ENCODE measurements at places on chromosomes 16 and 17.
A peak's percentile ranks its signal among the peaks of the same experiment; 100 is the strongest.

GRCh38 chr16:68644715-68645493, at the start of gene CDH3:
CDH3 (plus strand) TSS chr16:68645310; CDS start chr16:68645380, 70 bp downstream.
- H3K27me3 ChIP-seq = peaks cover 46% of the 10 kb centered on the region
- peak; percentile 44 for DNase-seq
- peak within 1 kb of the TSS; percentile 42 for H3K4me3 ChIP-seq
- H3K4me1 ChIP-seq = peaks cover 21% of the 10 kb centered on the region

GRCh38 chr16:88705801-88706228, 393 bp downstream of the RNF166 start:
- peaks cover 51% of the 10 kb centered on the region for H3K4me1 ChIP-seq
- peaks cover 5% of the 10 kb centered on the region for H3K36me3 ChIP-seq
- no peaks in the 10 kb centered on the region for H3K27me3 ChIP-seq
- H3K27ac ChIP-seq = peak overlapping the region; percentile 84
- H3K4me3 ChIP-seq = peak overlapping the region; percentile 76

GRCh38 chr16:66365651-66366050, 840 bp upstream of the CDH5 start:
- no peak for DNase-seq
- H3K36me3 ChIP-seq = no peaks in the 10 kb centered on the region
- H3K4me3 ChIP-seq = no peak overlapping the region

DNA sequence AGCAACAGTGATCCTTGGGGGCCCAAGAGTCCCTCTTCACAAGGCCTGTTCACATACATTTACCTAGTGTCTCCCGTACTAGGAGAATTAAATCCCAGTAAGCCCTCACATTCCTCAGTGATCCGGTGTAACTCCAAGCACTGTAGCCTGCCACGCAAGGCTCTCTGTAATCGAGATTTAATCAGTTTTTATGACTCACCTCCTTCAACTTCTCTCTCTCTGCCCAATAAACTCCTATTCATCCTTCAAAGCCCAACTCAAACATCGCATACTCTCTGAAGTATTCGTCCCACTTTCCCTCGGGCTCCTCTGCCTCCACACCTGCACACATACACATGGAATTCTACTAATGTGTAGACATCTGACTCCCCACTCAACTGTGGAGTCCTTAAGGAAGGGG, 141.8 kb downstream of the CMIP start:
- H3K4me3 ChIP-seq = no peak overlapping the region
- H3K27me3 ChIP-seq = no peaks in the 10 kb centered on the region
- DNase-seq = no peak
- peaks cover 24% of the 10 kb centered on the region for H3K36me3 ChIP-seq
- H3K4me1 ChIP-seq = no peaks in the 10 kb centered on the region
- no peak overlapping the region for H3K27ac ChIP-seq

DNA sequence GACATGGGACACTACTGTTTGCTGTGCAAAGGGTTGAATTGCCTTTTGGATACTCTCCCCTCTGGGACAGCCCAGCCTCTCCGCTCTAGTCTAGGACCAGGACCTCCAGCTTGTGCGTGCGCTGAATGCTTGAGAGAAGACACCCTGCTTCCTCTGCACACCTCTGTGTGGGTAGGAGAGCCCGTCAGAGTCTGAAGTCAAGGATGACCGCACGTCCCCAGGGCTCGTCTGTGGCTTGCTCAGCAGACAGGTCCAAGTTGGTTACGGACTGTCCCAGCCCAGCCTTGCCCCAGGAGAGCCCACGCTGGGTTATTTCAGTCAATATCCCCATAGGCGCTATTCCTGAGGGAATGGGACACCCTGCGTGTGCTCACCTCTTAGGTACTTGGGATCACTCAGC, 3.7 kb downstream of the C16orf89 start:
- H3K27ac ChIP-seq = no peak overlapping the region
- no peak overlapping the region for H3K4me3 ChIP-seq
- no peak for DNase-seq
- H3K27me3 ChIP-seq = no peaks in the 10 kb centered on the region

GRCh38 chr16:66948134-66948836, 12.8 kb upstream of the CES3 start:
- H3K4me3 ChIP-seq = peak overlapping the region; percentile 59
- peaks cover 2% of the 10 kb centered on the region for H3K36me3 ChIP-seq
- peak; percentile 44 for DNase-seq
- no peak overlapping the region for H3K27ac ChIP-seq
- H3K27me3 ChIP-seq = peaks cover 34% of the 10 kb centered on the region
- peaks cover 15% of the 10 kb centered on the region for H3K4me1 ChIP-seq

DNA sequence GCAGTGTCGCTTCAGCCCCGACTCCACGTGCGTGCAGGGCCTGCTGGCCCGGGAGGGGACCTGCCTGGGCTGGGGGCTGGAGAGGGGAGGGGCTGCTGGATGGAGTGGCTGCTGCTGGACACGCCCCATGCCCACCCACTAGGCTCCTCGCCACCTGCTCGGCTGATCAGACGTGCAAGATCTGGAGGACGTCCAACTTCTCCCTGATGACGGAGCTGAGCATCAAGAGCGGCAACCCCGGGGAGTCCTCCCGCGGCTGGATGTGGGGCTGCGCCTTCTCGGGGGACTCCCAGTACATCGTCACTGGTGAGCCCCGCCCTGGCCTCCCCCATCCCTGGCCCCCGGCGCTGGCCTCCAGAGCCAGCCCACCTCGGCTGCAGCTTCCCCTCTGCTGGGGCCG, 2.4 kb downstream of the BRICD5 start:
- H3K36me3 ChIP-seq = peaks cover 37% of the 10 kb centered on the region
- no peaks in the 10 kb centered on the region for H3K27me3 ChIP-seq
- H3K27ac ChIP-seq = no peak overlapping the region
- no peak overlapping the region for H3K4me3 ChIP-seq
- DNase-seq = no peak
- peaks cover 16% of the 10 kb centered on the region for H3K4me1 ChIP-seq

DNA sequence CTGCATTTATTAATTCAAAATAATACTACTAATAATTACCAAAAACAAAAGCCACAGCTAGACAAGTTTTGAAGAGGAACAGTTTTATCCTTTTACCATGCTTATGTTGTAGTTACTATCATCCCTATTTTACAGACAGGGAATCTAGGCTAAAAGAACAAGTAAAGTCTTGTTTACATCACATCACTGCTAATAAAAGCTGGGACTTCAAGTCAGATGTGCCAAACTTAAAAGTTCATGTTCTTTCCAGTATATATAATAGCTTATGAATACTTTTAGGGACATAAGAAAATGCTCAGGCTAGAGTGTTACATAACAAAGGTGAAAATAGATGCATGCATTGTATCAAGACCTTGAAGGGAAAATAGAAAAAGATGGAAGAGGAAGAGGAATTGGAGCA, 234.2 kb downstream of the CDH11 start:
- no peak overlapping the region for H3K27ac ChIP-seq
- no peak overlapping the region for H3K4me3 ChIP-seq
- DNase-seq = no peak
- no peaks in the 10 kb centered on the region for H3K27me3 ChIP-seq
- H3K36me3 ChIP-seq = no peaks in the 10 kb centered on the region
- H3K4me1 ChIP-seq = no peaks in the 10 kb centered on the region

GRCh38 chr16:12499032-12499745, 304.5 kb downstream of the CPPED1 start:
- H3K4me1 ChIP-seq = no peaks in the 10 kb centered on the region
- H3K27me3 ChIP-seq = no peaks in the 10 kb centered on the region
- no peak for DNase-seq
- no peak overlapping the region for H3K4me3 ChIP-seq
- H3K27ac ChIP-seq = no peak overlapping the region

DNA sequence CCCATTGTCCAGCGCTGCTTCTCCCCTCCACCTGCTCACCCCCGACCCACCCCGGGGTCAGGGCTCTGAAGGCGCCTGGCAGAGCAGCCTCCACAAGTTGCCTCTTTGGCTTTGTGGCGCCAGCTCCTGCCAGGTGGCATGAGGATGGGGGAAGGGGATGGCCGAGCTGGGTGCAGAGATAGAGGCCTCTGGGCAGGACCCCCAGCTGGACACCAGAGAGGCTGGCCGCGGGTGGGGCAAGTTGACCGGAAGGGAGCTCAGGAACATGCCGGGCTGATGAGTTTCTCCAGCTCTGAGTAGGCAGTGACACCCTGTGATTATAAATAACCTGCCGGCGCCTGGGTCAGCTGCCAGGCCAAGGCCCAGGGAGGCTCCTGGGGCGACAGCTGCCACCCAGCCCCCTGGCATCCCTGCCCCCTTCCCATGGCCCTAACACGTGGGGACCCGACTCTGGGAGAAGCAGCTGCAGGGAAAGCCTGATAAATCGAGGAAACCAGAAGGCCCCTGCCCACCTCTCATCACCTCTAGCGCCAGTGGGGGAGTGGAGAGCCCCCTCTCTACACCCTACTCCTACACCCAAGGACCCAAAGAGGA, 729 bp downstream of the P2RX5 start:
- no peaks in the 10 kb centered on the region for H3K27me3 ChIP-seq
- peak overlapping the region; percentile 93 for H3K4me3 ChIP-seq
- H3K4me1 ChIP-seq = peaks cover 67% of the 10 kb centered on the region
- DNase-seq = peak; percentile 56
- peak overlapping the region; percentile 76 for H3K27ac ChIP-seq

DNA sequence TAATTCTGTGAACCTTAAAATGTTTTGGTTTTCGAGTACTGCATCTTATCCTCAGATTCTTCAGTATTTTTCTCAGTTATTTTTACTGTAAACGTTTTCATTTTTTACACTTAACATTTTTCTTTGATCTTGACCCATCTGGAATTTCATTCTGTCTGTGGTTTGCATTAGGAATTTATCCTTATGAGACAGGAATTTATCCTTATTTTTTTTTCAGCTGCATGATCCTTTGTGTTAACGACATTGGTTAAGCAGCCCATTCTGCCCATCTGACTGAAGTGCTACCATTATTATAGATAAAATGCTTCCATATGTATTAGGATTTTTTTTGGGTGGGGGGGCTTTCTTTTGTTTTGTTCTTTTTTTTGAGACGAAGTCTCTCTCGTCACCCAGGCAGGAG, 41.0 kb downstream of the SNX29 start:
- H3K27me3 ChIP-seq = no peaks in the 10 kb centered on the region
- no peak overlapping the region for H3K4me3 ChIP-seq
- DNase-seq = no peak
- no peaks in the 10 kb centered on the region for H3K36me3 ChIP-seq

DNA sequence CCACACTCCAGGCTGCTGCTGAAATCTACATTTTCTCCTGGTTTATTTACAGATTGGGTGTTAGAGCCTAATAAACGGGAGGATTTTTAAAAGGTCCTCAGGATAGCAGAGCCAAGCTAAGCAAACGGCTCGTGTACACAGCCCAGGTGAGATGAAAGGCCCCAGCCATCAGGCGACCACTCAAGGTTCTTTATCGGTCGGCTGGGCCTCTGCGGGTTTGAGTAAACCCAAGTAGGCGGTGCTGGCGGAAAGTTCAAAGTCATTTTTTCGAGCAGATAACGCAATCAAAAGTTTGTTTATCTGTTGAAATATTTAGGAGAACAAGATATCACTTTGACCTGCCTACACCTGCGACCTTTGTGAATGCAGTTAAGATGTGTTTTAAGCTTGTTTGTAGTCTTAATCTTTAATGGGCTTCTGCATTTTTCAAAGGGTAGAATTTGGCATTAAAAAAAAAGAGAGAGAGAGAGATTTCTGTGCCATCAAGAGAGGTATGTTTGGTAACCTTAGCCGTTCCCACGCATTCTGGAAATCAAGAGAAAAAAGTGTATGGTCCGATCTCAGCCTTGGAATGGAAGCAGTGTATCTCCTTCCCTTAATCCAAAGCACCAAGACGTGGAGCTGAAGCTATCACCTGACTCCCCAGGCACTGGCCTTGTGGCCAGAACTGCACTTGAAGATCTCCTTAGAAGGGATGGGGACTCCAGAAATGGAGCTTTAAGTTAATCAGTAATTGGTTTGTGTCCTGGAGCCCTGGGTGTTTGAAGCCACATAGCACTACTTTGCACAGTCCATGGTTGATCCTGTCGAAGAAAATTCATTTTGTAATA, 301.7 kb upstream of the IRX5 start:
- no peaks in the 10 kb centered on the region for H3K27me3 ChIP-seq
- no peaks in the 10 kb centered on the region for H3K36me3 ChIP-seq
- no peaks in the 10 kb centered on the region for H3K4me1 ChIP-seq

DNA sequence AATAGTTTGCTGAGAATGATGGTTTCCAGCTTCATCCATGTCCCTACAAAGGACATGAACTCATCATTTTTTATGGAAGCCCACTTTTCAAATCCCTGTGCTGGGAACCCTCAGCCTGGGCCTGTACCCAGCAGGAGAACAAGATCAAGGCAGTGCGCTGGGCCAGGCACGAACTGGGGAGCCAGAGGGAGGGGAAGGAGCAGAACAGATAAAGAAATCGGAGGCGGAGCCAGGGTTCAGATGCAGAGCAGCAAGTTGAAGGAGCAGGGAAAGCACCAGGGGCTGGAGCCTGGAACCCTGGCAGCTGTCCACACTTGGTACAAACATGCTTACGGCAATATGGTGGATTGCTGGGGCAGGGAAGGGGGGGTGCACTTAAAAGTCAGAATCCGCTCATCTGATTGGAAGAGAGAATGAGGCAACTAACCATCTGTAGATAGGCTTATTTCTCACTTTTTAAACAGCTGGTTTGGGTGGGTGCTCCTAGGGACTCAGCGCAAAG, 107.5 kb downstream of the NOG start:
- H3K4me3 ChIP-seq = no peak overlapping the region
- H3K36me3 ChIP-seq = no peaks in the 10 kb centered on the region
- no peak overlapping the region for H3K27ac ChIP-seq
- no peaks in the 10 kb centered on the region for H3K4me1 ChIP-seq

DNA sequence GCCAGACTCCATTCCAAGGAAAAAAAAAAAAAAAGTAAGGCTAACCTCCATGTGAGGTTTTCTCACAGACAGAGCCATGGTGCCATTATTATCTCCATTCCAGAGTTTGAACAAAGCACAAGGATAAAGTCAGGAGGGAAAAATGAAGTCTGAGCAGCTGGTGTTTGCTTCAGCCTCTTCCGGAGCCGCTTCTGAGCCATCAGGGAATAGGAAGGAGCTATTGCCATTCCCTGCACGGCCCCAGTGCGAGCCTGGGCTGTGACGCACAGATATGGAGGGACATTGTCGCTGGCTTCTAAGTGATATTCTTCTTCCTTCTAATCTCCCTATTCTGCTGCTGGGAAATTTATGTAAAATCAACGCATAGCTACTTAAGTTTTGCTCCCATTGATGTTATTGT, 69.5 kb upstream of the PIRT start:
- H3K27ac ChIP-seq = no peak overlapping the region
- no peak overlapping the region for H3K4me3 ChIP-seq
- no peaks in the 10 kb centered on the region for H3K27me3 ChIP-seq
- H3K36me3 ChIP-seq = no peaks in the 10 kb centered on the region
- no peak for DNase-seq

- peak overlapping the region; percentile 40 for H3K4me3 ChIP-seq
- H3K4me1 ChIP-seq = peaks cover 50% of the 10 kb centered on the region
These were observed 46.5 kb downstream of the SRCIN1 start for GRCh38 chr17:38559051-38559879.

GRCh38 chr16:22265351-22265750, 31.9 kb upstream of the POLR3E start:
- no peaks in the 10 kb centered on the region for H3K4me1 ChIP-seq
- no peak overlapping the region for H3K27ac ChIP-seq
- peaks cover 12% of the 10 kb centered on the region for H3K36me3 ChIP-seq
- H3K4me3 ChIP-seq = no peak overlapping the region
- no peak for DNase-seq
- H3K27me3 ChIP-seq = no peaks in the 10 kb centered on the region

GRCh38 chr17:38451030-38451839, 23.0 kb downstream of the ARHGAP23 start:
- H3K4me3 ChIP-seq = no peak overlapping the region
- DNase-seq = no peak
- H3K27me3 ChIP-seq = no peaks in the 10 kb centered on the region
- H3K36me3 ChIP-seq = no peaks in the 10 kb centered on the region
- no peak overlapping the region for H3K27ac ChIP-seq

Data from B cell (primary cell).